ENCODE measurements at places on chromosomes 1 and 21. TPM values are rescaled to one million over a fixed set of nuclear protein-coding genes. Genes with fewer than 3 reads are reported as not detected.
A peak's percentile ranks its signal among the peaks of the same experiment; 100 is the strongest.

GRCh38 chr1:209132736-209133467 is 450.6 kb upstream of the CAMK1G start:
- no peaks in the 10 kb centered on the region for H3K4me1 ChIP-seq
- DNase-seq, result no peak
- H3K4me3 ChIP-seq, result no peak overlapping the region
- H3K36me3 ChIP-seq, result no peaks in the 10 kb centered on the region
- no peak overlapping the region for H3K27ac ChIP-seq

DNA sequence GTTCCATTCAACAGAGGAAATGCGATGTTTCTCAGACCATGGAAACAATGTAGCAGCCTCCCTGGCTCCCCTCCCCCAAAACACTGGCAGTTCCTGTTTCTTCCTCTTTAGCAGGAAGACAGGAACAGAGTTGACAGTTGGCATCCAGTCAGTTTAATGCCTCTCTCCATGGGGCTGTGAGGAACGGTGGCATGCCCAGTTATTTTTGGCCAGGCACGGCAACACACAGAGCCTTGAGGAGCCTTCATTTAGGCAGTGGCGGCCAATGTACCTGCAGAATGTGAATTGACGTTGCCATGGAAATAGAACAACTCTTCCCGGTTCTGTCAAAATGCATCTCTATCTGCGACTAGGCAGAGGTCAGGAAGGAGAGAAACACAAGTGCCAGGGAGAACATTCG is 330.6 kb downstream of the DSCAM start:
- no peaks in the 10 kb centered on the region for H3K4me1 ChIP-seq
- no peak overlapping the region for H3K4me3 ChIP-seq
- H3K27ac ChIP-seq, result no peak overlapping the region
- H3K27me3 ChIP-seq, result no peaks in the 10 kb centered on the region
- H3K36me3 ChIP-seq, result no peaks in the 10 kb centered on the region
- no peak for DNase-seq

- H3K4me3 ChIP-seq, result no peak overlapping the region
- DNase-seq, result no peak
- H3K36me3 ChIP-seq, result no peaks in the 10 kb centered on the region
- peaks cover 19% of the 10 kb centered on the region for H3K4me1 ChIP-seq
- no peaks in the 10 kb centered on the region for H3K27me3 ChIP-seq
Observed at GRCh38 chr1:169588785-169589485, 2.7 kb upstream of the F5 start.

- peaks cover 39% of the 10 kb centered on the region for H3K36me3 ChIP-seq
- H3K27me3 ChIP-seq, result no peaks in the 10 kb centered on the region
- no peaks in the 10 kb centered on the region for H3K4me1 ChIP-seq
- H3K27ac ChIP-seq, result no peak overlapping the region
- DNase-seq, result no peak
Observed at GRCh38 chr1:119971710-119972570, 75.6 kb upstream of the ADAM30 start.

- H3K36me3 ChIP-seq, result no peaks in the 10 kb centered on the region
- DNase-seq, result no peak
- H3K4me3 ChIP-seq, result no peak overlapping the region
- H3K27me3 ChIP-seq, result no peaks in the 10 kb centered on the region
- no peaks in the 10 kb centered on the region for H3K4me1 ChIP-seq
Observed at GRCh38 chr1:92754000-92754718, 30.7 kb downstream of the EVI5 start.

The EPHX1 gene
- total RNA-seq, result 0.47 TPM

The OR2T33 gene
- total RNA-seq, result 0.25 TPM

The PPIE gene
- total RNA-seq, result 45.0 TPM

GRCh38 chr1:4449972-4450371 is 204.4 kb upstream of the AJAP1 start:
- no peaks in the 10 kb centered on the region for H3K36me3 ChIP-seq
- no peak overlapping the region for H3K27ac ChIP-seq

GRCh38 chr1:56630786-56631185 is 14.3 kb upstream of the PRKAA2 start:
- no peaks in the 10 kb centered on the region for H3K4me1 ChIP-seq
- H3K4me3 ChIP-seq, result no peak overlapping the region
- H3K27me3 ChIP-seq, result peaks cover 5% of the 10 kb centered on the region
- DNase-seq, result no peak
- no peaks in the 10 kb centered on the region for H3K36me3 ChIP-seq
- H3K27ac ChIP-seq, result no peak overlapping the region

The CEP85 gene
- 7.6 TPM for total RNA-seq

DNA sequence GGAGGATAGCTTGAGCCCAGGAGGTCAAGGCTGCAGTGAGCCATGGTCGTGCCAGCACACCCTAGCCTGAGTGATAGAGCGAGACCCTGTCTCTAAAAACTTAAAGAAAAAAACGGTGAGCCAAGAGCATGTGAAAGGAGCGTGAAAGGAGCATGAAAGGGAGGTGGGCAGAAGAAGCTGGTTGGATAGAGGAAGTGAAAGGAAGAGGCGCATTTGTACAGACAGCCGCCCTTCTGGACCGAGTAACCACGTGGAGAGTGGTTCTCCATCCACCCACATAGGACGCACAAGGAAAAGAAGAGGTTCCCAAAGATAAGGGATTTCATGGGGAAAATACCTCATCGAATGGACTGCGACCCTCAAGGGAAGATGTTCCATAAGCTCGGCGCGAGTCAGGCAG is 60.4 kb upstream of the IFNAR2 start:
- H3K27me3 ChIP-seq, result no peaks in the 10 kb centered on the region
- no peak for DNase-seq
- no peak overlapping the region for H3K4me3 ChIP-seq
- H3K4me1 ChIP-seq, result no peaks in the 10 kb centered on the region
- no peak overlapping the region for H3K27ac ChIP-seq

DNA sequence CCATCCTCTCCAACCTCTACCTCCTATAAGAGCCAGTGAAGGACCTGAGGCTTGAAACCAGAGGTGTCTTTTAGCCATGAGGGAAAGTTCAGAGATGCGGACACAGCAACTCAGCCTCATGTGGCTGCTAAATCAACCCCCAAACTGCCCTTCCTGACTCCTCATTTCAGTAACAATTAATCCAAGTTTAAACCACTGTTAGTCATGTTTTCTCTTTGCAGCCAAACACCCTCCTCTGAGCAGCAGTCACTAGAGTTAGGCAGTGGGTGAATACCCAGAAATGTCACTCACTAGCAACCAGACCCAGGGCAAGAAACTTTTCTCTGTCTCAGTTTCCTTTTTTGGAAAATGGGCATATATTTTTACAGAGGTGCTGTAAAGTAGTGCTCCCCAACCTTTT is 71.2 kb downstream of the KCNJ15 start:
- DNase-seq, result no peak
- H3K36me3 ChIP-seq, result no peaks in the 10 kb centered on the region
- no peaks in the 10 kb centered on the region for H3K27me3 ChIP-seq

The FBXO2 gene
- total RNA-seq, result 3.2 TPM

DNA sequence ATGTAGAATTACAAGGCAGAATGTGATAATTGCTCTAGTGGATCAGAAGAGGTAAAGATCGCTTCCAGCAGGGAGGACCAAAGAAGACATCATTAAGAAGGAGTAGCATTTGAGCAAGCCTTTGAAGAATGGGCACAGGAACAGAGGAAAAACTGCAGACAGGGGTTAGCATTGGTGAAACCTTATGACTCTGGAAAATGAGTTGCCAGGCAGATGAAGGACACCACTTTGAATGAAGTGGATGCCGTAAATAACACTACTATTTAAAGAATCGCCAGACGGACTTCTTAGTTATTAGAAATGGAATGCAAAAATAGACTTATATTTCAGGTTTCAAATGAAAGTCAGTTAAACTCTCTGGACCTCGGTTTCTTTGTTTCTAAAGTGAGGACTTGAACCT is 727.7 kb downstream of the USP25 start:
- no peaks in the 10 kb centered on the region for H3K4me1 ChIP-seq
- no peaks in the 10 kb centered on the region for H3K27me3 ChIP-seq
- no peak for DNase-seq
- H3K36me3 ChIP-seq, result no peaks in the 10 kb centered on the region
- no peak overlapping the region for H3K4me3 ChIP-seq

DNA sequence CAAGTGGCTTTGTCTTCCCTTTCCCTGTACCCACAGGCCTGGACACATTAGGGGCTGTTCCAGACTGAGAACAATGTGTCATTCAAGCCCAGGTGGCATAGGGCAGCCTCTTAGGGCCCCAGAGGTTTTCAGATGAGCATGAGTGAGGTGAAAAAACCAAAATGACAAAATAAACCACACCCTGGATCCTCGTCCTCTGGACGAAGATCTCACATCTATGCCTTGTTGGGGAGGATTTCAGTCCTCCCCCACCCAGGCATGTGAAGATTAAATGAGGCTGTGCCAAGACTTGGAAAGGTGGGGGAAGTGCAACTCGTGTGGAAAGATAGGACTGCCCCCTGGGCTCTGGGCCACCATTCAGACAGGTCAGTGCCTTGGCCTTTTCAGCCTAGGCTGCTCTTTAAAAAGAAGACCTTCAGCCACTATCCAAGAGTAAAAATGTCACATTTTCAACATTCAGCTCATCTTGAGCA is 32.8 kb upstream of the IL19 start:
- H3K4me3 ChIP-seq, result no peak overlapping the region
- peaks cover 65% of the 10 kb centered on the region for H3K4me1 ChIP-seq
- no peak for DNase-seq
- H3K36me3 ChIP-seq, result peaks cover 10% of the 10 kb centered on the region

GRCh38 chr1:239443361-239443760 is 57.0 kb downstream of the CHRM3 start:
- no peaks in the 10 kb centered on the region for H3K27me3 ChIP-seq
- H3K27ac ChIP-seq, result no peak overlapping the region
- H3K4me3 ChIP-seq, result no peak overlapping the region
- no peak for DNase-seq

- H3K27me3 ChIP-seq, result peaks cover 12% of the 10 kb centered on the region
- DNase-seq, result no peak
- H3K4me3 ChIP-seq, result no peak overlapping the region
Observed at GRCh38 chr1:165549973-165550372, 6.2 kb downstream of the LRRC52 start.

GRCh38 chr1:61588736-61589672 is 135.9 kb downstream of the TM2D1 start:
- no peak overlapping the region for H3K27ac ChIP-seq
- peak; percentile 13 for DNase-seq
- no peaks in the 10 kb centered on the region for H3K36me3 ChIP-seq
- no peaks in the 10 kb centered on the region for H3K27me3 ChIP-seq
- H3K4me3 ChIP-seq, result no peak overlapping the region
- H3K4me1 ChIP-seq, result no peaks in the 10 kb centered on the region

- H3K27me3 ChIP-seq, result no peaks in the 10 kb centered on the region
- DNase-seq, result peak; percentile 68
- H3K4me3 ChIP-seq, result peak within 1 kb of the TSS; percentile 79
- peaks cover 41% of the 10 kb centered on the region for H3K36me3 ChIP-seq
Observed at GRCh38 chr1:111199881-111200801, at the start of gene DENND2D. Gene DENND2D (minus strand): TSS chr1:111200646. CDS start chr1:111200459, 187 bp downstream.

DNA sequence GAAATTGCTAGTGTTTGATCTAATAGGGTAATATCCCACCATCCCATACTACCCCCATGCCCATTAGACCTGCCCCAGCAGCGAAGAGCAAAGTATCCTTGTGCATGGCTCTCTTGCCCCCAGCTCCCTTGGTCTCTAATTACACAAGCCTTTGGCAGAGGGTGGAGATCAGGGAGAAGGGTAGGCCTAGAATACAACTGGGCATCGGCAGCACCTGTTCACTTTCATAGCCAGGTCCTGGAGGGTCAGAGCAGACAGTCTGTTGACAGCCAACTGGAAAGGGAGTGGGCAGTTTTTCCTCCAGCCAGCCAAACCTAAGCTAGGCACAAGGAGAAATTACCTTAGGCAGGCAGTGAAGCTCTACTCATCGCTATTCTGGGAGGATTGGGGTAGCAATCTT is 2.7 kb upstream of the PIGC start:
- H3K4me3 ChIP-seq, result no peak overlapping the region
- peaks cover 10% of the 10 kb centered on the region for H3K36me3 ChIP-seq
- H3K27me3 ChIP-seq, result no peaks in the 10 kb centered on the region
- peaks cover 36% of the 10 kb centered on the region for H3K4me1 ChIP-seq
